ENCODE measurements at places on chromosomes 3 and 15.

DNA sequence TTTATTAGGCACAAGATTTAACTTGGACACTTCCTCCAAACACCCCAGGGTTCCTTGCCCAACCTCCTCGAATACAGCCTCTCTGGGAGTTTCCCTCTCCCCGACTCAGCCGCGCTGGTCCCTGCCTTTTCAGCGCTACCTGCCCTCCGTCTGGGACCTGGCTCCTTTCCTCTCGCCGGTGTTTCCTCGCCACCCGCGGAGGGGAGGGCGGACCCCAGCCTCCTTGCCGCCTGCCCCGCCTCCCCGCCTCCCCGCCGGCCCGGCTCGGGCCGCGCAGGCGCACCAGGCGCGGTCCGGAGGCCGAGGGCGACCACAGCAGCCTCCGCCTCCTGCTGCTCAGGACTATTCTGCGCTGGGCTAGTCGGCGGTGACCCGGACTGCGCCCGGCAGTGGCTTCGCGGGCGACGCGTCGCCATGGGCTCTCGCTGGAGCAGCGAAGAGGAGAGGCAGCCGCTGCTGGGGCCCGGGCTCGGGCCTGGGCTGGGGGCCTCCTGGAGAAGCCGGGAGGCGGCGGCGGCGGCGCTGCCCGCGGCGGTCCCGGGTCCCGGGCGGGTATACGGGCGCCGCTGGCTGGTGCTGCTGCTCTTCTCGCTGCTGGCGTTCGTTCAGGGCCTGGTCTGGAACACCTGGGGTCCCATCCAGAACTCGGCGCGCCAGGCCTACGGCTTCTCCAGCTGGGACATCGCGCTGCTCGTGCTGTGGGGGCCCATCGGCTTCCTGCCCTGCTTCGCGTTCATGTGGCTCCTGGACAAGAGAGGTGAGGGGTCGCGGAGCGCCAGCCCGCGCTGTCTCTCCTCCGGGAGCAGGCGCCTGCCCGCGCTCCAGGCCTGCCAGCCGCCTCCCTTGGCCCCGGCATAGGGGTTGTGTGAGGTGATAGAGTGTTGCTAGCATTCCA is at the start of gene SLC49A4:
SLC49A4 (plus strand) TSS at position 291 of the 895 bp plus-strand sequence; CDS start at position 415, 124 bp downstream.
- peak; percentile 89 for DNase-seq

GRCh38 chr15:26201177-26201858 is 338.2 kb upstream of the ATP10A start:
- DNase-seq: no peak

- DNase-seq: no peak
Observed at GRCh38 chr3:126461450-126462070, 14.1 kb downstream of the ZXDC start.

DNA sequence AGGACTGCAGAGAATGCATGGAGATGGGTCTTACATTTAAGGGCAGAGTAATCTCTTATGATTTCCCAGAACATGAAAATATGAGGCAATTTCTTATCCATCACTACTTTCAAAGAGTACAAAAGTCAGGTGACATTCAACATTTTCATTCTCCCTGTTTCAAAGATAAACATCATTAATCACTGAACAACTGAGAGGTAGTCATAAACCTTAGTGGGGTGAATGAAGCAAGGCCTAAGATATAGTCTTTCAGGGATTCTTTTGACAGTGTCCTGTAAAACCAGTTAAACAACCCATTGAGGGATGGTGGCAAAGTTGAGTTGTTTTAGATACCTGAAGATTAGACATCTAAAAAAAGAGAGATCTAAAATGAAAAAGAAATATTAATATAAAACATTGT is 271.6 kb upstream of the CBLB start:
- no peak for DNase-seq

- DNase-seq: peak; percentile 94
Observed at GRCh38 chr15:79172032-79172481, 81.5 kb upstream of the RASGRF1 start.

GRCh38 chr15:75640483-75641178 is 607 bp upstream of the IMP3 start:
- peak; percentile 92 for DNase-seq

- no peak for DNase-seq
Observed at GRCh38 chr3:195755391-195755790, 34.6 kb downstream of the MUC20 start.

- DNase-seq: no peak
Observed at GRCh38 chr3:160719710-160720109, 36.3 kb upstream of the PPM1L start.

- peak; percentile 91 for DNase-seq
Observed at GRCh38 chr3:184133840-184134745, 1.1 kb upstream of the EIF2B5 start.

DNA sequence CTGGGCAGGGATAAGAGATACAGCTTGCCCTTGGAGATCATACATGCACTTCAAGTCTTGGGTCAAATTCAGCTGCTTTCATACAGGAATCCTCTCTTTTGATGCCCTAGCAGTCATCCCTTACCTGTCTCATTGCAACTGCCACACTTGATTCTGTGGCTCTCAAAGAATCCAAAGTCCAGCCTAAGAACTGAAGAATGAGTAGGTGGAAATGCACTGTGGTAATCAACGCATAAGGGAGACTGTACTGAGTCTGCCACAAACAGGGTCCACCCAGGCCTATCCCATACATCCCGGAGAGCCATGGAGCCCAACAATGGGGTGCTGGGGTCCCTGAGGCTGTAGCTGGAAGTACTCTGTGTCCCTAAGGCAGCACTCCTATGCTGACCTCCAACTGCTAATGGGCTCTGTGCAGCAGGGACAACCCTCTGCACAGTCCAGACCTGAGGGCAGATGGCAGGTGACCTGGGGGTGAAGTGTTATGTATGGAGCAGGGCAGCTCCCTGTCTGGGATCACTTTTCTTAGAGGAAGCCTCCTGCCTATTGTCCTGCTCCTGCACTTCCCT is 1.7 kb upstream of the VPS18 start:
- peak; percentile 85 for DNase-seq

DNA sequence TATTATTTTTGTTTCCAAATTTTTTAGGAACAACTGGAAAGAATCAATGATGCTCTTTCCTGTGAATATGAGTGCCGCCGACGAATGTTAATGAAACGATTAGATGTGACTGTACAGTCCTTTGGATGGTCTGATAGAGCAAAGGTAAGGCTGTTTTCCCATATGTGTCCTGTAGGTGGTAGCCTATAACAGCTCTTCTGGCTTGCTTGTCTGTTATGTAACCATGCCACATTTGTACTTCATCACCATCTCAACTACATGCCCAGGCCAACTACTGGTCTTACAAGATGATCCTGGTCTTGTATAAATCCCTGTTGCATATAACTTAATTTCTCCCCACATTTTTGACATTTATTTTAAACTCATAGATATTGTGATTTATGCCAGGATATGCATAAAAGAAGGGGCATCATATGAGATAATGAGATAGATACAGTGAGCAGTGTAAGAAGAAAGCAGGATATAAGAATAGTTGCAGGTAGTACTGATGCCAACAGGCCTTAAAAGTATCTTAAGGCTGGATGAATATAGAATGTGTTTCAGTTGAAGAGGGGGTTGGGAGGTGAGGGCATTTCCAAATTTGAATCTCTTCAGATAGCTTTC is 20.3 kb downstream of the FAM98B start:
- no peak for DNase-seq

- DNase-seq: no peak
Observed at GRCh38 chr3:30511524-30512251, 94.7 kb upstream of the TGFBR2 start.

GRCh38 chr3:35194666-35195065 is 444.7 kb upstream of the ARPP21 start:
- no peak for DNase-seq

GRCh38 chr15:84826369-84826823 is 9.2 kb downstream of the ALPK3 start:
- DNase-seq: no peak

DNA sequence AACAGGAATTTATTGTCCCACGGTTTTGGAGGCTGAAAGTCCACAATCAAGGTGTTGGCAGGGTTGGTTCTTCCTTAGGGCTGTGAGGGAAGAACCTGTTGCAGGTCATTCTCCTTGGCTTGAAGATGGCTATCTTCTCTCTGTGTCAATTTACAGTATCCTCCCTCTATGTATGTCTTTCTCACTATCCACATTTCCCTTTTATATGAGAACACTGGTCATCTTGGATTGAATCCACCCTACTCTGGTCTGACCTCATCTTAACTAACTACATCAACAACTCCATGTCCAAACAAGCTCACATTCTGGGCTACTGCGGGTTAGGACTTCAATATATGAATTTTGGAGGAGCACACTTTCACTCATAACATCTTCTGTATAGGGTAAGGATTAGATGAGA is 61.9 kb downstream of the CLDN1 start:
- no peak for DNase-seq

- no peak for DNase-seq
Observed at GRCh38 chr3:133197619-133198018, 159.4 kb downstream of the TMEM108 start.

GRCh38 chr3:62238003-62238402 is 135.3 kb downstream of the FEZF2 start:
- DNase-seq: no peak

- DNase-seq: no peak
Observed at GRCh38 chr3:191358929-191359328, 28.6 kb upstream of the UTS2B start.

GRCh38 chr3:50660386-50660785 is 14.3 kb upstream of the DOCK3 start:
- peak; percentile 46 for DNase-seq

DNA sequence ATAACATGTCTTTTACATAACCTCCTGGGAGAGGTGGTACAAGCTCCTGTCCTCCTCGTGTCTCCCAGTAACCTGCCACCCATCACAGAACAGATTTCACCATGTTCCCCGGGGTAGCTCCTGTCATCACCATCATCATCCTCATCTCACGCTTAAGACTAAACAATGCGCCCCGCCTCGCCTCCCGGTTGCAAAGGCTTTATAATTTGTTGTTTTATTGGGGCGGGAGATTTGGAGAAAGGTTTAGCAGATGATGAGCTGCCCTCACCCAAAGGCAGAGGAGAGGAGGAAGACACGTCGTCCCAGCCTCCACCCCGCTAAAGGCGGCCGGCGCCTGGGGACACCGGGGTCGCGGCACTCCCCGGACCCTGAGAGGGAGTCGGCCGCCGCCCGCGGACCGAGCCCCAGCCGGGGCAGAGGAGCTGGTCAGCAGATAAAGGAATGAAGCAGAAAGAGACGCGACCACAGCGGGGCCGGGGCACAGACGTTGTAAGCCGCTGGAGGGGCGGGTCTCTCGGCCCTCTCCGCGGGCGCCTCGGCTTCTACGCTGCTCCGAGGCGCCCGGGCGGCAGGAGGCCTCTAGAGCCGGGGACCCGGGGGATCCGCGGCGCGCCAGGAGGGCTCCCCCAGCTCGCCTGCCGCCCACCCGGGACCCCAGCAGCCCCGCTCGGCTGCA is 589 bp downstream of the HERC1 start:
- no peak for DNase-seq

DNA sequence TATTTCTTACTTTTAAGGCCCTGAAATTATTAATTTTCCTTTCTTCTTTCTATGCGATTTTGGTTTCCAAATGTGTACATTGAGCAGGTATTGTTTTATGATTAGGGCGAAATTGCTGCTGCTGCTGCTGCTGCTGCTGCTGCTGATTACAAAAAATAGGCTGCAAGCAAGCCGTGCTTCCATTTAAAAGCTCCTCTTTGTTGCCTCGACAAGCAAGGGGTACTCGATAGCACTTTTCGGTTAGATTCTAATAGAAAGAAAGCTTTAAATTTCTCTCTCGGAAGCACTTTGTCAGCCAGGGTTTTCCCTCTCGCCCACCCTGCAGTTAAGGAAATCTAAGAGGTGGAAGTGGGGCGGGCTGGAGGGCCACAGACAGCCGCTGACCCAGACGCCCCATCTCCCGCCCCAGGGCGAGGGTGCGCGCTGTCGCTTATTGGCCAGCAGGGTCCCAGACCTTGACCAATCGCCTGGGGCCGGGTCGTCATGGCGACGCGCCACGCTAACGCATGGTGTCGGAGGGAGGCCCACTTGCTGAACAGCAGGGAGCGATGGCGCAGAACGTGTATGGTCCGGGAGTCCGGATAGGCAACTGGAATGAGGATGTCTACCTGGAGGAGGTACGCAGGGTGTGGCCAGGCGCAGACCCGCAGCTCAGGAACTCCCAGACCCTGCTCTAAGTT is at the start of gene CFAP161:
CFAP161 (plus strand) TSS at position 489 of the 680 bp plus-strand sequence; CDS start at position 549, 60 bp downstream.
- DNase-seq: no peak

- no peak for DNase-seq
Observed at GRCh38 chr15:101489599-101490407, at the start of gene PCSK6. TSS of gene PCSK6 (minus strand) at chr15:101489707. CDS start at chr15:101489670, 37 bp downstream.
